ENCODE measurements at places on chromosomes 16 and 17. TPM values are rescaled to one million over a fixed set of nuclear protein-coding genes. Genes with fewer than 3 reads are reported as not detected.

TAF15 gene
- 129 TPM for total RNA-seq

NXPH3 gene
- 1.6 TPM for total RNA-seq

GRCh38 chr17:50426814-50427787 lies 1.1 kb downstream of the ACSF2 start:
- no peak for DNase-seq

RIPOR1 gene
- 20.5 TPM for total RNA-seq

- DNase-seq, result peak; percentile 62
These were observed 15.4 kb downstream of the SMTNL2 start for GRCh38 chr17:4599505-4600281.

NATD1 gene
- total RNA-seq, result 2.1 TPM

DNA sequence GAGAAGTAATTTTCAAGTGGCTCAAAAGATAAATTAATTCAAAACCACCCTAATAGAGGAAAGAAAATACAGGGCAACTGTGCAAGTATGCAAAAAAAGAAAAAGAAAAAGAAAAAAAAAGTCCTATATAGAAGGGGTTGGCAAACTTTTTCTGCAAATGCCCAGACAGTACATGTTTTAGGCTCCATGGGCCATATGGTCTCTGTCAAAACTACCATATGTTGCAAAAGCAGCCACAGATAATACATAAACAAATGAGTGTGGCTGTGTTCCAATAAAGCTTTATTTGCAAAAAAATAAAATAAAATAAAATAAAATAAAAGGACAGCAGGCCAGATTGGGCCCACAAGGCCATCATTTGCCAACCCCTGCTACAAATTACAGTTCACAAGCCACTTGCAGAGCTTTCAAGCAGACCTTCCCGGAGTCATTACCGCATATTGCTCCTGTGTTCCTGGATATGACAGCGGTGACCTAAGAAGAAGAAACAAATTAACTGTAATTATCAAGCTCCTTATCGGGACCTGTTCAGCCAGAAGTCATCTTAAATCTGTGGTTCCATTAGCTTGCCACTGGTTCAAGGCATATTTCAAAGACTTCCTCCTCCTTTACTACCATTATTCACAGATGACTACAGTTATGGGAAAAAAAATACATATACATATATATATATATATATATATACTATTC lies 15.9 kb downstream of the ZC3H7A start:
- no peak for DNase-seq

- DNase-seq, result no peak
These were observed 207.4 kb upstream of the WSB1 start for GRCh38 chr17:27086526-27086925.

DNA sequence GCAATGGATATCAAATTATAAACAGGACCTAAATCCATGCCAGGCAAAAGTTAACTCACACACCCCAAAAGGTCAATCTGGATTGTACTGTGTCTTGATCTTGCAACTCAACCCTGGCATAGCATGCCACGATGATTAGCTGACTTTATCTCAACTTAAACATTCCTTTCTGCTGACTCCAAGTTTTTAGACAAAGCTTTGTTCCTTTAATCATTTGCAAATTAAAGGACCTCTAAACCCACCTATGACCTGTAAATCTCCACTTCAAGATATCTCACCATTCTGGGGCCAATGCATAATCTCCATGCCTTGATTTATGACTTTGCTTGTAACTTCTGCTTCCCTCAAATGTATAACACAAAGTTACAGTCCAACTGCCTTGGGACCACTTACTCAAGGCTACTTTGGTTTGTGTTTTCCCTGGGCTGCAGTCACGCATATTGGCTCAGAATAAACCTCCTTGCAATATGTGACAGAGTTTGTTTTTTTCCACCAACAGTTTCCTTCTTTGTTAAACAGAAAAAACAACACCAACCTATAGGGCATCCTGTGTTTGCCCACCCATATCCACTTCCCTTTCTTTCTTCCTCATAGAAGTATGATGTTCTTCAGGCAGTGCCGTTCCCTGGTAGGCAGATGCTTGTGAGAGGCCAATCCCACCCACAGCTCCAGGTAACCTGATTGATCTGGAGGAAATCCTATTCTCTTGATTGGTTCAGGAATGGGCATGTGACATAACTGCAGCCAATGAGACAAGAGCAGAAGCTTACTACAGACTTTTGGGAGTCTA lies 390.6 kb upstream of the ERCC4 start:
- no peak for DNase-seq

GRCh38 chr16:70396246-70396904 lies 42.5 kb downstream of the ST3GAL2 start:
- no peak for DNase-seq

KRT26 gene
- not detected for total RNA-seq

GRCh38 chr16:15703029-15703736 lies 53.1 kb downstream of the NDE1 start:
- DNase-seq, result no peak

NAGLU gene
- 18.0 TPM for total RNA-seq

CAPNS2 gene
- total RNA-seq, result 17.9 TPM

DNA sequence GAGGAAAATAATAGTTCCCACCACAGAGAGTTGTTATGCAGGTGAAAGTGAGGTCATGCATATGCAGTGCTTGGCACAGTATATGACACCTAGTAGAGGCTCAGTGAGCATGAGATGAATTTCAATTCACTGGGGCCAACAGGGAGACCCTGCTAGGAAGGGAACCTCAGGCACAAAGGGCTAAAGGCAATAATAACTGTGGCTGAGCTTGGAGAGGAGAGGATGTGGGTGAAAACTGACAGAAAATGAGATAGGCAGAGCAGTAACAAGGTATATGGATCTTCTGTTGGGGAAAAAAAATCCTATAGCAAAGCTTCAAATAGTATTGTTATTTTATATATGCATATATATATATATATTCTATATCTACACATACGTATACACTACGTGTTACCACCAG lies 25.0 kb upstream of the GINS3 start:
- no peak for DNase-seq

CRYM gene
- 12.6 TPM for total RNA-seq

GRCh38 chr17:44147812-44148211 lies 6.1 kb downstream of the HROB start:
- no peak for DNase-seq

NPB gene
- 0.69 TPM for total RNA-seq

DNA sequence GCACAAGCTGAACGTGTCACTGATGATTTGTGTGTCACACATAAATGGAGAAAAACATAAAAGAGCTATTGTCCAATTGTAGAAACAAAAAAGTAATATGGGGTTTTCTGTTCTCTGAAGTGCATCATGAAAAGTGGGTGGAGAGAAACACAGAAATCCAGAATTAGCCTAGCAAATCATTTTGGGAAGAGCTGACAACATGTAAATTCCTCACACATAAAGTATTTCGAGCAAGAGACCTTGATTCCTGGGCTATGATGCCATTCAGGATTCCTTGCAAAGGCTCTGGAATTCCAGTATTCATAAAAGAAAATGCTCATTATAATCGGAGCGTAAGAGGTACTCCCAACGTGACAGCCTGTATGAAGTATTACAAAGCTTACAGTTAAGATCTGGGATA lies 1.1 kb downstream of the DCUN1D3 start:
- DNase-seq, result no peak

GRCh38 chr16:23398987-23399805 lies 53.8 kb downstream of the COG7 start:
- no peak for DNase-seq

DNA sequence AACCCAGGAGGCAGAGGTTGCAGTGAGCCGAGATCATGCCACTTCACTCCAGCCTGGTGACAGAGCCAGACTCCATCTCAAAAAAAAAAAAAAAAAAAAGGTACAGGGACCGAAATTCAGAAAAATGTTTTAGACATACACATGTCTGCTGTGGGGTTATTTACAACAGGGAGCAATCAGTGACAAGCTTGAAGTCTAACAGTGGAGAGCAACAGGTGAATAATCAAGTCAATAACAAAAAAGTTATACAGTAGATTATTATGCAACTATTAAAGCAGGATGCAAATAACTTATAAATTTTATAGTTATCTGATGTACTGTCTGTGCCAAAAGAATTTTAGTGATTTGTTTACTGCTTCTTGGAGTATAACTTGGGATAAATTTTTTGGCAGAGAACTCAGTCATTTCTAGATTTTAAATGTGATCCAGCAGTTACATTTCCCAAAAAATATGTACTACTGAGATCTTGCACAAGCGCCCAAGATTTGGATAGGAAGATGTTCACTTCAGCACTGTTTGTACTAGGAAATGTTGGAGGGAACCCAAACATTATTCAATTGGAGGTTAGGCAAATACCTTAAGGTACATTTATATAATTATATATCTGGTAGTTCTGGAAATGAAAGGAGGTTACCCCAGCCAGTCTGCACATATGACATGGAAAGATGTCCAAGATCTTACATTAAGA lies 34.1 kb downstream of the EEF2K start:
- peak; percentile 26 for DNase-seq

- no peak for DNase-seq
These were observed 24.5 kb upstream of the CPPED1 start for GRCh38 chr16:12828206-12828605.

UTS2R gene
- not detected for total RNA-seq

MT1F gene
- 0.95 TPM for total RNA-seq

DNA sequence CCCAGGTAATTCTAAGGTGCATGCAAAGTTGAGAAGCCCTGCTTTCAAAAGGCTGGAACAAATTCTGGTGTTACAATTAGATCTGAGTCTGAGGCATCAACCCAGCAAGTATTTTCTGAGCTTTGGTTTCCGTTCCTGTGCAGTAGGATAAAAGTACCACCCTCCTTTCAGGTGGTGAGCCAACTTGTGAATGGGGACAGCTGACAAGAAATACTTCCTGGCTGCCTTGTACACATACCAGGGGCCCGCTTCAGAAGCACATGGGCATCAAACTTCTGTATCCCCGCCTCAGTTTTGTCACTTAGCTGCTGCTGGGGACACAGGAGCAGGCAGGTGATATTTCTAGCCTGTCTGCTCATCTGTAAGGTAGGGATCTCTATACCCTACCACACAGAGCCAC lies 252.2 kb downstream of the CPPED1 start:
- DNase-seq, result no peak

- DNase-seq, result no peak
These were observed at the start of gene WFIKKN1 for GRCh38 chr16:630815-631405. Gene WFIKKN1 (plus strand): TSS chr16:630985. CDS start chr16:631254, 269 bp downstream.

DNA sequence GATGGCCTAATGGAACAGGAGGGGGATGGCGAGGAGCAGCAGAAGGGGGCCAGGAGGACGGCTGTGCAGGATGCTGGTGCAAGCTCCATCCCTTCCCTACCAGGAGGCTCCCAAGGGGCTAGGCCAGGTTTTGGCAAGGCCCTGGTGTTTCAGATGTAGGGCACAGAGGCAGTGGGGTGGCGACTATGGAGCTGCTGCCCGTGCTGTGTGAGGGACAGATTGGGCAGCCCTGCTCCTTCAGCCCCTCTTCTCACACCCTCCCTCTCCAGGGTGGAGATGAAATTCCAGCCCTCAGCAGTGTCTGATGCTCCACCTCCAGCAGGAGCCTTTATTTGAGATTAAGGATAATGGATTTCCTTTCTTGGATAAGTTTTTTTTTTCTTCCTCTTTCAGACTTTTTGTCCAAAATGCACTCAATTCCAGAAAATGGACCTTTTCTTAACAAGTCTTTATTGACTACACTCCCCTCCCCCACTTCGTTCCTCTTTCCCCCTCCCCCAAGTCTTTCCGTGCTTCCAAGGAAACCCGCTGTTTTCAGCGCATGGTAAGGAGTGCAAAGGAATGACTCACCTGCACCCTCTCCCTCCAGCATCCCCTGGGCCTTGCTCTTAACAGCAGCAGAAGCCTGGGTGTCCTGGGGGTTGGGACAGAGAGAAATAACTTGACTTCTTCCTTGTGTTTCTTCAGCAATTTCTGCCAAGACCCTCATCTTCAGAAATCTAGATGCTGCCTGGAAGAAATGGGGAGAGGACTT lies 95.2 kb downstream of the CCDC182 start:
- DNase-seq, result no peak

DNA sequence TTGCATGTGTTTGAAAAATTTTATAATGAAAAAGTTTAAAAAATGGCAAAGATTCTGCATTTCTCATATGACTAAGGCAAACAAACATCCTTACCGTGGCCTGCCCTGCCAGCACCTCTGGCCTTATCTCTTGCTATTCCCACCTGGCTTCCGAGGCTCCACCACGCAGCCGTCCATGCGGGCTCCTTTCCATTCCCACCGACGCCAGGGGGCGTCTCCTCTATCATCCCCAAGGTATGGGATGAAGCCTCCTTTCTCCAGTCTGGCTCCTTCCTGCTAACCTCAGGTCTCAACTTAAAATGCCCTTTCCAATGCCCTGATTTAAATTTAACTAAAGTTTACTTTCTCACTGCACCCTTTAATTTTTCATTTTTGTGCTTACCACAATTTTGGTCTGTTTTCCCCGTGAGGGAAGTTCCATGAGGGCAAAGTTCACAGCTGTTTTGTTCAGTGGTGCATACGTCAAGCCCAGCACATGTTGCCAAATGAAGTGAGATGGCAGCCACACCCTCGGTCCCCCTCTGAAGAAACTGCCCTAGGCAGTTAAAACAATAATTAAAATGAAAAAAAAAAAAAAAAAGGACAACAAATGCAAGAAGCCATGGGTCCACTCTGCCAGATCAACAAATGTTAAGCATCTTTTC lies 13.3 kb upstream of the SDK2 start:
- DNase-seq, result no peak

ABCA6 gene
- 74.6 TPM for total RNA-seq

DNA sequence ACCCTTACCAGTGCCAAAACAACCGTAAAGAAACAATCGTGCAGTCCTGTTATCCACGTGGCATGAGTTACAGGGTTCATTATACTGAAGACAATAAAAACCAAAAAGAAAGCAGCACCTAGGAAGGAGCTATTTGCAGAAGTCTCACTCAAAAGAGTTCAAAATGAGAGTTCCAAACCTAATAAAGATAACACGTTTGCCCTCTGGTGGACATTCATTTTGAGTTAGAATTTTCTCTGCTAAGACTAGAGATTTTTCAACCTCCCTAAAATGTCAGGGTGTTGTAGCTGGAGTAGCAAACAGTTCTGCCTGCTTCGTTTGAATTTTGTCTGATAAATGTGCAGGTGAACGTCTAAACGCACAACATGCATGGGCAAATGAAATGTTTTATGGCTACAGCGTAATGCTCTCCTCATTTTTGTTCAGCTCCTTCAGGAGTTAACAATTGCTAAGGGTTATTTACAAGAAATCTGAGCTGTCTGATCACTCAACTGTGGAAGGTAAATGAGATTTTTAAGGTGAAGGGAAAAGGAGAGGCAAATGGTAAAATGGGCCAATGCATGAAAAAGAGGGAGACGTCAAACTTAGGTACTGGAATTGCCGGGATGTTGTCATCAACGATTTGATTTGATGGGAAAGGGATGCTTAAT lies 1067.9 kb upstream of the EEF2KMT start:
- no peak for DNase-seq
